ENCODE measurements at places on chromosomes 2 and 18.

- no peak for DNase-seq
Measured at GRCh38 chr2:233060501-233060979, 398 bp downstream of the INPP5D start.

DNA sequence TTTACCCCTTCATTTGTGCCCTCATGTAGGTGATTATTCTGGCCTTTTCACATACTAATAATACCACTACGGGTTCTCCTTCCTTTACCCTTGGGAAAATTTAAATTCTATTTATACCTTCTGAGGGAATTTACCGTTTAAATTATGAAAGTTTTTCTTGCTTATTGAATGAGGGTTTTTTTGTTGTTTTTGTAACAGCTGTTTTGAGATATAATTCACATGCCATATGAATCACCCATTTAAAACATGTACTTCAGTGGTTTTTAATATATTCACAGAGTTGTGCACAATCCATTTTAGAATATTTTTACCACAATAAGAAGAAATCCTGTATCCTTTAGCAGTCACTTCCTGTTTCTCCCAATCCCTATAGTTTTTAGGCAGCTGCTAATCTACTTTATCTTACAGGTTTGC is 54.7 kb downstream of the EML4 start:
- no peak for DNase-seq

- DNase-seq, result no peak
Measured at GRCh38 chr2:94869131-94869530, 2.1 kb upstream of the TEKT4 start.

GRCh38 chr2:96146881-96147592 is 1.8 kb upstream of the DUSP2 start:
- no peak for DNase-seq

DNA sequence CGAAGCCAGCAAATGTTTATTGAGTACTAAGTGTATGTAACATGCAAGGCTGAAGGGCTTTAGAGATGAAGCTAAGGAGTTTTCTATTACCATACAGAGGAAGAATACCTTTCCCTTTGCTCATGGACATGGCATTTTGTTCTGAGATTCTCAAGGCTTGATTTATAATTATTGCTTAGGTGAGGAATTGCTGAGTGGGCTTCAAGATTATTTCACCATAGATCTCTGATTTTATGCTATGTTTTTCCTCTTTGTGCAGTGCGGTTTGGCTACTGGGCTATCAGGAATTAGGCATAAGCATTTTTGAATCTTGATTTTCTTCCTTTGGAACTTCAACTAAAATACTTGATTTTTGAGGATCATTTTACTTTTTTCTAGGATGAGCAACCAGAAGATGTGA is 42.5 kb downstream of the VRK2 start:
- no peak for DNase-seq

DNA sequence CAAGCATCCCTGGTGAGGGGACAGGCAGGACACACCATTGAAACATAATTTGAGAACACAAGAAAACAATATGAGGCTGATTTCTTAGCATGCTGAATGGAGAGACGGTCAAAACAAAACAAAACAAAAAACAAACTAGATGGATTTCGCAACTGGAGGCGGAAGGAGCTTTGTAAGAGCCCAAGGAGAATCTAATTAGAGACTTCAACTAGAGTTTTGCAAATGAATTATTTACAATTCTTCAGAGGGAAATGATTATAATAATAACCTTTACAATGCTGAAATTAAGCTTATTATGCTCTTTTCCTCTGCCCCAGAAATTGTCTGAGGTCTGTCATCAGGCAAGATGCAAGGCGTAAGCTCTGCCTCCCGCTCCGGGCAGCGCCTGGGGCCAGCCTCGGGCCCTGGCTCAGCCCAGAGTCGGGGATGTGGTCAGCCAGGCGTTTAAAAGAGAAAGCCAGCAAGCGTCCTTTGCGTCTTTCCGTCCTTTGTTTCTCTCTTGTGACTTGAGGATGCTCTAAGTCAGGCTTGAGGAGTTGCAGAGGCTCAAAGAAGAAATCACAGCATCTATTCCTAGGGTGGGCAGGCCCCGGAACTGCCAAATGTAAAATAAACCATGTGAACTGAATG is 139.6 kb downstream of the TWIST2 start:
- DNase-seq, result no peak

DNA sequence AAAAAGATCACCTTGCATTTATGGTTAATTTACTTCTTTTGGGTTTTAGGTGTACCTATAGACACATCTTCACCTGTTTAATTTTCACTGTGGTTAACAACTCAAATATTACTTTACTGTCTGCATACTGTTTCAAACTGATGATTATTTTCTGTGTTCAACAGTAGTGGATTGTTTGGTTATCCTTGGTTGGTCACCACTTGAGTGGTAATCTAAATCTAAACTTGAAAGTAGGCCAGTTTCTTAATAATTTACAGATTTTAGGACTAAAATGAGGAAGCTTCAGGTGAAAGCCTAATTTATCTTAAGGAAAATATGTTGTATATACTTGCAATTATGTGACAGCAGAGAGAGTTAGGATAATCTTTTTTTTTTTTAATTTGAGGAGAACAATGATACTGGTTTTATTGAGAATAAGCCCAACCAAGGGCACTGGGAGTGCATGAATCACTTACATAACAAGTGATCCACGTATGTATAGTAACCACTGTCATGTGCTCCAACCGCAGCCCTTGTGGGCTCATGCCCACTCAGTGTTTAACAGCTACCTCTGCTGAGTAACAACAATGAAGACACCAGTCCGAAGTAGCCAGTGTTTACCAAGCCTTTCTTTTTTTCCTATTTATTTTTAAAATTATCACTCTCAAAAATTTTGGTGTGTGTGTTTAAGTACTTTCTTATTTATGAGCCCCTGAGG is 31.0 kb upstream of the WDSUB1 start:
- no peak for DNase-seq

GRCh38 chr2:74001781-74002504 is 17.2 kb downstream of the TET3 start:
- no peak for DNase-seq

DNA sequence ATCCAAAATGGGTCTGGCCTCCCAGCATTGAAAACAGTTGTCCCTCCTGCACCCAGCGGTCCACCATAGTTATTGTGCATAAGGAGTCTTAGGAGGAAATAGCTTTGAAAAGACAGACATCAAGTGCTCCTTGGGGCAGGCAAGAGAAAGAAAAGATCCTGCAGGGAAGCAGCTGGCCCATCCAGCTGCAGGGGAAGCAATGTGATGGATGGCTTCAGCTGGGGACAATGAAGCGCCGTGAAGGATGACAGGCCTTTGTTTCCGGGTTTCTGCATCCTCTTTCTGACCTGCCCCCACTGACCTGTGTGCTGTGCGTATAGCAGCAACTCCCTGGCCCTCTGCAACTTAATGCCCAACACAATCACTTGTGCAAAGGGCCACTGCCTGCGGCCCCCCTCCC is 142.9 kb upstream of the NCKAP5 start:
- DNase-seq, result no peak

DNA sequence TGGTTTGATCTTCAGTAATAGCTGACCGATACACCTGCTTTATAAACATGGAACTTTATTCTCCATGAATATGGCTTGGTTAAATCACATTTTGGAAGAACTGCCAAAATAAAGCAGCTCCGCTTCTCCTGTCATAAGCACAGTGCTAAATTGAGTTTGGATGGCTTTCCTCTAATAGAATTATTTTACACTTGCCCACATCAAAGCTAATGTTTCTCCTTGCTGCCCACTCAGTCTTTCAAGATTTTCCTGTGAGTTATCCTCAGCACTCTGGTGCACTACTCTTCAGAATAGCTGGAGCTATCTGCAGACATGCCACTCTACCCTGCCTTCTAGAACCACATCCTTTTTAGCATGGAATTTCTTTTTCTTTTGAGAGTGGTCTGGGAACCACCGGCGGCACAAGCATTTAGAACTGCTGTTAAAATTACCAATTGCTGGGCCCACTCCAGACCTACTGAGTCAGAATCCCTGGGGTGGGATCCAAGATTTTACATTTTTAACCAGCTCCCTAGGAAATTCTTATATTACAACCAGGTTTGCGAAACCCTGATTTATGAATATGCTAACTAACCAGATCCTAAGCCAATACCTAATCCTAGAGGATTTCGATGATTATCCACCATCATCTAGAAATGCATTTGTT is 283.3 kb downstream of the AFF3 start:
- DNase-seq, result no peak

- no peak for DNase-seq
Measured at GRCh38 chr2:27431395-27431794, 3.0 kb downstream of the NRBP1 start.

- DNase-seq, result no peak
Measured at GRCh38 chr2:124353656-124354055, 328.6 kb downstream of the CNTNAP5 start.

GRCh38 chr2:159026170-159026569 is 57.7 kb downstream of the TANC1 start:
- no peak for DNase-seq
